ENCODE measurements at places on chromosomes 7 and 10.

- DNase-seq = no peak
These were observed 24.0 kb upstream of the HABP2 start for GRCh38 chr10:113528876-113529275.

DNA sequence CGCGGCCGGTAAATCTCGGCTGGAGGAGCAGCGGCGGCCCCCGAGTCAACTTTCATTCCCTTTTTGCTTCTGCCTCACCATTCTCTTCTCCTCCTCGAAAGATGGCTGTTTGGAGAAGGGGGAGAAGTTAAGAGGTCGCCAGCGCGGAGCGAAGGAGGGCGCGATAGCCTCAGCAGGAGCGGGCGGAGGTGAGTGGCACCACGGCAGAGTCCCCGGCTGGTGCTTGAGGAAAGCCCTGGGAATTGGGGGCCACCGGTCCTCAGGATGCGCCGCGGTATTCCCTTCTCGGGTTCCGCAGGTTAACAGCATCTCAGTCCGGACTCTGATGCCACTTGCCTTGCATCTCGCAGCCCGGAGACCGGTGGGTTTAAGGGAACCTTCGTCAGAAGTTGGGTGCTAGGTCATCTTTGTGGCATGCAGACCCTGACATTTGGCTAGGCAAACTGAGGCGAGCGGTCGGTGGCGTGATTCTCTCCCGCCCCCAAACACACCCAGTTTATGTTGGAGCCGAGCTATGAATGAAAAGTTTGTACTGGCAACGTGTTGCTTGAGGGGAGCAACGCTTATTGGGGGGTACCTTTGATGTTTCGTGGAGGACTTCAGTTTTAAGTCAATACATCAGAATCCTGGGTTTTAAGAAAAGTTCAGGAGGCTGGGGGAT lies 59.5 kb upstream of the PRPS1L1 start:
- DNase-seq = no peak

DNA sequence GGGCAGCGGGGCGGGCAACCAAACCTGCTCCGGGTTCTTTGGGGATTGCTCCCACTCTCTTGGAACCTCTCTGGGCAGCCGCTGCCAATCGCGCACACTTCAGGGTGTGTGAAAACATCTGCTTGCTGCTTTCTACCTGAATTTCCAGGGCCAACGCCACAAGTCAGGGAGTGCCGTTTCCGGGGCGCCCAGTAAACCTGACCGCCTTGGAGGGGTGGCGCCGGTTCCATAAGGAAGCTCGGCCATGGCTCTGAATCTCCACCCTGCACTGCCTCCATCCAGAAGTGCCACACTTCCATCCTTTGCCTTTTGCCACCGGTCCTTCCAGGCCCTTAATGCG lies 679 bp upstream of the AFAP1L2 start:
- DNase-seq = no peak

DNA sequence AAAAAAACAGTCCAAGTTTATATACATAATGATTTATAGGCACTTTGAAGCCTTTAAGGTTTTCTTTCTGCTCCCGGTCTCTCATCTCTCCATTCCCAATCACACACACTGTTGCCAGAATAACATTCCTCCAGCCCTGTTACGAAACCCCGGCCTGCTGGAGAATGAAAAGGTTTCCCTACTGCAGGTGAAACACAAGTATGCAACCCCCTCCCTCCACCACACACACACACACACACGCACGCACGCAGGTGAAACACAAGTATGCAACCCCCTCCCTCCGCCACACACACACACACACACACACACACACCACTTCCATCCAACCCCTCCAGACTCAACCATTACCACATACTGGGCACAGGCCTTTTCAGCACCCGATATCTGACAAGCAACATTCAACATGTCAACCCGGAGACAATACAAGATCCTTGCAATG lies 87.5 kb downstream of the PARD3 start:
- no peak for DNase-seq
